Endothelial cell of umbilical vein (primary cell): ENCODE measurements at places on chromosomes 5 and 9. TPM values are rescaled to one million over a fixed set of nuclear protein-coding genes. Genes with fewer than 3 reads are reported as not detected.

- no peak overlapping the region for H3K4me3 ChIP-seq
- no peaks in the 10 kb centered on the region for H3K36me3 ChIP-seq
- H3K27ac ChIP-seq, result no peak overlapping the region
- no peaks in the 10 kb centered on the region for H3K4me1 ChIP-seq
These were observed 113.8 kb upstream of the TAF11L2 start for GRCh38 chr5:17384181-17384580.

DNA sequence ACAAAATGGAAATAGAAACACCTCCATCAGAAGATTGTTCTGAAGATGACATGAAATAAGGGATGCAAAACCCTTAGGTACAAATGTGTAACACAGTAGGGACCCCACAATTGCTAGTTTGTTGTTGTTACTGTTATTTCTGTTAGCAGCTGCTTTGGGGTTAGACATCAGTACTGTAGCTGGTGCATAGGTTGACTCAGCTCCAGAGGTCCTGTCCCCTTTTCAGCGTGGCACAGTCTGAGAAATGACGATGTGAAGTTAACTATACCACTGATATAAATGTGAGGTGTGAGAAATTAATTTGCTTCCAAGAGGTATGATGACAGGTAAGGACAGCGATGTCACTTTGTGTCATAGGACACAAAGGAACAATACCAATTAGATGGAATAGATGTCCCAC, 384.6 kb upstream of the KLF4 start:
- H3K4me3 ChIP-seq, result no peak overlapping the region
- no peaks in the 10 kb centered on the region for H3K36me3 ChIP-seq
- no peaks in the 10 kb centered on the region for H3K4me1 ChIP-seq
- no peak for DNase-seq
- peaks cover 3% of the 10 kb centered on the region for H3K27me3 ChIP-seq
- no peak overlapping the region for H3K27ac ChIP-seq

- H3K4me3 ChIP-seq, result no peak overlapping the region
- H3K36me3 ChIP-seq, result peaks cover 39% of the 10 kb centered on the region
- H3K27ac ChIP-seq, result no peak overlapping the region
- H3K4me1 ChIP-seq, result peaks cover 19% of the 10 kb centered on the region
- no peaks in the 10 kb centered on the region for H3K27me3 ChIP-seq
These were observed 2.0 kb downstream of the IRF1 start for GRCh38 chr5:132488590-132488989.

DNA sequence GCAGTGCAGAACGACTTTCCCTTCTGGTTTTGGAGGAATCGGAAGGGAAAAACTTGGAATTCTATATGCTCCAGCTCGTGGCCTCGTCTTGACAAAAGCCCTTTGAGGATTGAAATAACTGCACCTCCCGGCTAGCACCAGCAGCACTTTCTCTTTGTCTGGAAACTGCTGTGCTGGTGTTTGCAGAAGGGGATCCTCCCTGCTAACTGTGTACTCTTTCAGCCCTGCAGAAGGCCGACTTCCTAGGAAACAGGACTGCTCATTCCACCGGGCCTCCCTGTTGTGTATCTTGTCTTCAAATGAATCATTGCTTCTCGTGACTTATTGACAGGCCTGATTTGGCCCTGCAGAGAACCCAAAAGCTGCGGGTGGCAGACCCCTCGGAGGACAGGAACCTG, 23.6 kb downstream of the STC2 start:
- H3K27ac ChIP-seq, result no peak overlapping the region
- peaks cover 10% of the 10 kb centered on the region for H3K4me1 ChIP-seq
- no peaks in the 10 kb centered on the region for H3K36me3 ChIP-seq

LECT2 gene
- not detected in 2 replicates for total RNA-seq

PCDHGB7 gene
- 12.6 and 13.0 TPM in 2 replicates for total RNA-seq
